A549 treated with ZK216348 at 1 μM for 4 hours (cell line): ENCODE measurements at places on chromosomes 3 and 15. TPM values are rescaled to one million over a fixed set of nuclear protein-coding genes. Genes with fewer than 3 reads are reported as not detected.

Gene PLA2G4F
- total RNA-seq = not detected in 5 replicates

Gene PLA2G4E
- not detected in 5 replicates for total RNA-seq

Gene LRRIQ4
- total RNA-seq = not detected in 5 replicates

Gene ARPP21
- 0.07 to 0.13 TPM (median 0.07 TPM) in 3 of 5 replicates, not detected in the others for total RNA-seq

Gene CACNA2D3
- total RNA-seq = 0.04 to 0.29 TPM (median 0.07 TPM) in 3 of 5 replicates, not detected in the others

Gene KBTBD13
- total RNA-seq = not detected in 5 replicates

Gene RBSN
- total RNA-seq = 8.0 to 11.1 TPM (median 9.5 TPM) in 5 replicates

Gene TNFAIP8L3
- 13.1 to 22.4 TPM (median 16.4 TPM) in 5 replicates for total RNA-seq

Gene CKMT1B
- 2.2 to 4.7 TPM (median 3.7 TPM) in 5 replicates for total RNA-seq

Gene TRPM1
- total RNA-seq = not detected in 5 replicates

Gene C15orf62
- total RNA-seq = 0.06 to 0.16 TPM (median 0.10 TPM) in 4 of 5 replicates, not detected in the other

Gene NR1I2
- total RNA-seq = not detected in 5 replicates

Gene CSPG4
- total RNA-seq = 0.04 to 0.27 TPM (median 0.09 TPM) in 5 replicates

Gene FOXL2NB
- 0.95 to 1.5 TPM (median 1.3 TPM) in 5 replicates for total RNA-seq

Gene PLSCR4
- total RNA-seq = 4.3 to 9.1 TPM (median 6.7 TPM) in 5 replicates

Gene SNURF
- total RNA-seq = 8.4 to 16.7 TPM (median 14.6 TPM) in 5 replicates

Gene DUOX2
- total RNA-seq = 0.05 to 0.09 TPM (median 0.05 TPM) in 4 of 5 replicates, not detected in the other

Gene IP6K2
- 46.3 to 49.1 TPM (median 48.9 TPM) in 5 replicates for total RNA-seq

Gene IL17RC
- 15.2 to 24.5 TPM (median 18.9 TPM) in 5 replicates for total RNA-seq

Gene ZDHHC23
- 3.1 to 4.0 TPM (median 3.8 TPM) in 5 replicates for total RNA-seq

Gene TRH
- not detected in 5 replicates for total RNA-seq

Gene ADGRG7
- not detected in 5 replicates for total RNA-seq

Gene ANKRD63
- 0.21 to 0.67 TPM (median 0.35 TPM) in 4 of 5 replicates, not detected in the other for total RNA-seq

Gene TBCCD1
- 5.2 to 6.9 TPM (median 6.6 TPM) in 5 replicates for total RNA-seq

Gene GRK7
- total RNA-seq = not detected in 5 replicates

Gene EPHB1
- 0.06 to 0.20 TPM (median 0.12 TPM) in 3 of 5 replicates, not detected in the others for total RNA-seq

Gene GUCA1C
- total RNA-seq = not detected in 5 replicates

Gene NIT2
- total RNA-seq = 74.4 to 96.6 TPM (median 91.4 TPM) in 5 replicates

Gene MNS1
- 2.0 to 5.1 TPM (median 3.5 TPM) in 5 replicates for total RNA-seq

Gene SCAMP2
- total RNA-seq = 48.5 to 73.4 TPM (median 68.1 TPM) in 5 replicates

Gene SCN11A
- total RNA-seq = 0.02 TPM in 2 of 5 replicates, not detected in the others
